ENCODE measurements at places on chromosomes 2 and 18. TPM values are rescaled to one million over a fixed set of nuclear protein-coding genes. Genes with fewer than 3 reads are reported as not detected.

The C2orf78 gene
- total RNA-seq = not detected

The CDK15 gene
- total RNA-seq = not detected

The NGEF gene
- total RNA-seq = not detected

The CDH20 gene
- total RNA-seq = not detected

The HADHB gene
- total RNA-seq = 63.5 TPM

The GRHL1 gene
- 0.57 TPM for total RNA-seq

The MYO5B gene
- not detected for total RNA-seq

The KCNF1 gene
- total RNA-seq = not detected

The ITGA4 gene
- 152 TPM for total RNA-seq

GRCh38 chr2:12469141-12469561 lies 247.6 kb upstream of the TRIB2 start:
- DNase-seq = no peak

DNA sequence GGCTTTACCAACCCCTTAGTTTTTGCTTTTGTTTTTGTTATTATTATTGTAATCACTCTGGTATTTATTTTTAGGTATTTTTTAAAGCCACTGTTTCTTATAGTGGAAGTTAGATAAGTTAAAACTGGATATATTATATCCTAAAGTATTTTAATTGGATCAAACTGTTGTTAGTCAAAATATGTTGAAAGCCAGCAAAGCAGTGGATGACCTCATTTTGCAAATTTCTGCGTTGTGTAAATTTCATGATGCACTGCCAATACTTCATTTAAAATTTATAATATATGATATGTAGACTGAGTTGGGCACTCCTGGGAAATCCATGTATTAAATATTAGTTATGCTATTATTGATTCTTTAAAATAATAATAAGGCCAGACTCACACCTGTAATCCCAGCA lies 661.7 kb upstream of the NRXN1 start:
- DNase-seq = no peak

GRCh38 chr2:239865059-239865639 lies 160.0 kb downstream of the NDUFA10 start:
- peak; percentile 18 for DNase-seq

DNA sequence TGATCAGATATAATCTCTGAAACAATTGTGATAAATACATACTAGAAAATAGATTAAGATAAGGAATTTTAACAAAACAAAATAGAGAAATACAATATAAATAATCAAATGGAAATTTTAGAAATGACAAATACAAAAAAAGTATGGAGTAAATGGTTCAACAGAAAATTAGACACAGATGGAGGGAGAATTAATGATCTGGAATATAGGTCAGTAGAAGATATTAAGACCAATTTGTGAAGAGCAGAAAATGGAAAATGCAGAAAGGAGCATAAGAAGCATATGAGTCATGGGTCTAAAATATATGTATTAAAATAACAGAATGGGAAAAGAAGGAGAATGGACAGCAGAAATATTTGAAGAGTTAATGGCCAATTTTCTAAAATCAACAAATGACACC lies 44.4 kb downstream of the FHOD3 start:
- DNase-seq = no peak

DNA sequence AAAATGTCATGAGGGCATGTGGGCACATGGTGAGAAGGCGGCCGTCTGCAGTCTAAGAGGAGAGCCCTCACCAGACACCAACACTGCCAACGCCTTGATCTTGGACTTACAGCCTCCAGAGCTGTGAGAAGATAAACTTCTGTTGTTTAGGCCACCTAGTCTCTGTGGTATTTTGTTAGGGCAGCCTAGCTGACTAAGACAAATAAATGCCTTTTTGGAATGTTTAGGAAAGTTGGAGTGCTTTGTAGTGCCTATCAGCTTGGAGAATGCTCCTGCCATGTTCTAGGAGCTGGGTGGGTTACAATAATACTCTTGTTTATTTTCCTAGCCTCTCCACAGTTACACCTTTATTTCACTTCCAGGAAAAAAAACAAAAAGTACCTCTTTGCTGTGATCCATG lies 92.0 kb downstream of the SPP2 start:
- no peak for DNase-seq

GRCh38 chr2:84285056-84285747 lies 173.9 kb downstream of the SUCLG1 start:
- no peak for DNase-seq

DNA sequence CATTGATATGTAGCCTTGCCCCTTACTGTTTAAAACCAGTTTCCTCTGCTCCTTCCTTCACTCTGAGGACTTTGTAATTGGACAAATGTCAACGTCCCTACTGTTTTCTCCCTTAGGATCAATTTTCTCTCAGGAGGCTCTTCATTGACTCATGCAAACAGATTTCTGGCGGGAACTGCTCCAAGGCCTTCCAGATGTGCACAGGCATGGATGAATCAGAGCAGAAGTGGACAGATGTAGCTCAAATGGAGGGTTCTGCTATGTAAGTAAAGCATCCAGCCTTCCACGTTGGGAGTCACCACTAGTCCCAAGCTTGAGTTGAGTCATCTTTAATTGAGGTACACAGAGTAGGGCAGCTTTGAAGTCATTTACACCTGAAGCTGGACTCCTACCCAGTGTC lies 34.1 kb upstream of the ZDBF2 start:
- no peak for DNase-seq

DNA sequence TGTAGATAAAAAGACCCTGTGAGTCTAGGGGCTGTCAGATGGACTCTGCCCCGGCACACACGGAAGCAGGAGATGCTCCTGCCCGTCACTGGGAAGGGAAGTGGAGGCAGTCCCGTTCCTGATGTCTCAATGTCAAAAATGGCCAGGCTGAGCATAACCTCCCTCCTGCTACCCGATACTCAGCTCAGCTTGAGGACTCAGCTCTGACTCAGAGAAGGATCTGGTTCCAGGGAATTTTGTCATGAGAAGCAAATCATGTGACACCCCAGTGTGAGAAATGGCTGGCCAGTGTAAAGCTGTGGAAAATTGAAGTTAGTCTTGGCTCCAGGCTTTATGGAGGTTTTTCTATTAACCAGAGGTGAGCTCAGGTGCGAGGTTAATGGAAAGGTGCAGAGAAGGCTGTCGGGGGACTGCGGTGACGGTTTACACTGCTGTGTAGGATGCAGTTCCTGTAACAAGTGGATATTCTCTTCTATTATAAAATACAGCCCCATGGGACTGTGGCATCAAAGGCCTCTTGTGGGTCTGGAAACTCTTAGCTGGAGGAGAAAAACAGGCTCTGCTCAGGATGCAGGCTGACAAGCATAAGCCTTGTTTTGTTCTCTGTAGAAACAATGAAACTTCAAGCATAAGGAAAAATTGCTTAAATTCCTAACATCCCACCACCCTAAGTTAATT lies 24.7 kb upstream of the AGAP1 start:
- no peak for DNase-seq

- DNase-seq = no peak
Observed at GRCh38 chr2:229870903-229871656, 50.7 kb downstream of the TRIP12 start.

- no peak for DNase-seq
Observed at GRCh38 chr2:238433300-238433915, 6.7 kb downstream of the ASB1 start.

DNA sequence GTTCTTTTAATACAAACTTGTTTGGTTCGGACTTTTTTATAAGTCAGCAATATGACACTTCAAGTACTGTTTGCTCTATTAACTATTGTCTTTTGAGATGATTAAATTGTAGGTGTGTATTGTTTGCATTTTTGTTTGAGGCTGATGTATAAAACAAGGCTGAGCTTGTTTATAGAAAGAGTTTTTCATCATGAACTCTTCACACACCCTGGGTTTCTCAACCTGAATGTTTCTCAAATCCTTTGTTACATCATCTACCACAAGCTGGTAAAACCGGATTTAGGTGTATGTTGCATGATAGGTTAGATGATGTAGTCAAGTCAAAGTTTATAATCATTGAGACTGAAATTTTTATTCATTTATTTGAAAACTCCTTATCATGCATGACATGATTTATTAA lies 335.2 kb upstream of the LRATD1 start:
- no peak for DNase-seq

- no peak for DNase-seq
Observed at GRCh38 chr2:205932861-205933260, 153.1 kb downstream of the INO80D start.

DNA sequence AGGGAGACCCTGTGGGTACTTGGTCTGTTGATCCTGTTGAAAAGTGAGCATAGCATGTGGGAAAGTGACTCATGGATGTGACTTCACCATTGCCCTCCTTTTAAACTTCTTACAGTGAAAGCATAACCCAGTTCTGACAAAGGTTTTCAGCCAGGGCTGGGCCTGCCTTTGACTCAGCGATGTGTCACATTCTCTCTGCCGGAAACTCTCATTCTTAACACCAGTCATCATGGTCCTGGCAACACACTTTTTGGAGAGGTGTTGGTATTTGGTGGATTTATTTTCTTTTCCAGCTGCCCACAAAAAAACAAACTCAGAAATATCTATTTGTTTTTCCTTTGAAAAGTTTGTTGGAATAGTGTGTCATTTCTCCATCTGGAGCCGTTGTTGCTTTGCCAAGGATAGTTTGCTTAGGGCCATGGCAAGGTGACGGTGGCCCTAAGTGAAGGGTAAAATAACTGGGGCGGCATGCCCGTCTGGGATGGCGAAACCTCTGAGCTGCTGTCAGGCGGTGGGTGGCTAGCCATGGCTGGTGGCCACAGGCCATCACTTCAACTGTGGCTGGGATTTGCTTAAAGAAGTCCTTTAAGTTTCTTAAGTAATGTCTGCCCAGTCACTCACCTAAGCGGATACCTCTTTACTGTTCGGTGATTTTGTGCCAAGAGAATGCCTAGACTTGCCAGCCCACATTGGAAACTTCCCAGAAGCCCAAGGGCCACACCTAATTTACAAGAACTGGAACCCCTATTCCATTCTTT lies 123.3 kb downstream of the LTBP1 start:
- DNase-seq = no peak

DNA sequence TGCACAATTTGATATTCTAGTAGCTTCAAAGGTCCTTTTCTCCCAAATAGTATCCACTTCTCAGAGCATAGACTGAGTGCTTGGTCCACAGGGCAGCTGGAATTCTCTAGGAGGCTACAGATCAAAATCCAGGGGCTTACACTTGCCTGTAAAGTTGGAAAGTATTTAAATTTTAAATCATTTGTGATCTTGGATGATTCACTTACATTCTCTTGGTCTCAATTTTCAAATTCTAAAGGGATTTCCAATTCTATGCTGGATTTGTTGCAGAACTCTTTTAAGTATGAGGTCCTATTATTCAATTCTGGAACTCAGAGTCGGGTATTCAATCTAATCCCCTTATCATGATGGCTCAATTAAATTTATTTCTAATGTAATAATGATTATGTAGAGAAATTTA lies 492.3 kb downstream of the NYAP2 start:
- DNase-seq = no peak

- DNase-seq = peak; percentile 68
Observed at GRCh38 chr2:4047961-4048891, 344.9 kb downstream of the DCDC2C start.

DNA sequence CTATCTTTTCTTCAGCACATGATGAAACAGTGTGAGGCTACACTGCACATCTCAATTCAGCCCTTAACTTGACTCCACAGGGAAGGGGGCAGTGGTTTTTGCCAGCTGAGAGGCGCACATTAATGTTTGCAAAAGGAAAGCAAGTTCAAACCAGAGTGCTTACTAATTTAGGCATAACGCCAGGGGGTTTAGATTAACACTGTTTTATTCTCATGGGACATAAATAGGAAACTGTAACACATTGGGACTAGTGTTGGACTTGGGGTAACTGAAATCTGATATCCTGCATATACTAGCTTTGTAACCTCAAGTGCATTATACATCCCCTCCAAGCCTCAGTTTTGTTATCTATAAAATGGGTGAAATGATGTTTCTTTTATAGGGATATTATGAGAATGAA lies 821.2 kb upstream of the ID2 start:
- DNase-seq = no peak

GRCh38 chr2:219488149-219488843 lies 10.4 kb upstream of the GMPPA start:
- no peak for DNase-seq
